ENCODE measurements at places on chromosomes 1 and 21.
A peak's percentile ranks its signal among the peaks of the same experiment; 100 is the strongest.

- DNase-seq, result no peak
Observed at GRCh38 chr1:186304982-186305949, 69.8 kb downstream of the TPR start.

DNA sequence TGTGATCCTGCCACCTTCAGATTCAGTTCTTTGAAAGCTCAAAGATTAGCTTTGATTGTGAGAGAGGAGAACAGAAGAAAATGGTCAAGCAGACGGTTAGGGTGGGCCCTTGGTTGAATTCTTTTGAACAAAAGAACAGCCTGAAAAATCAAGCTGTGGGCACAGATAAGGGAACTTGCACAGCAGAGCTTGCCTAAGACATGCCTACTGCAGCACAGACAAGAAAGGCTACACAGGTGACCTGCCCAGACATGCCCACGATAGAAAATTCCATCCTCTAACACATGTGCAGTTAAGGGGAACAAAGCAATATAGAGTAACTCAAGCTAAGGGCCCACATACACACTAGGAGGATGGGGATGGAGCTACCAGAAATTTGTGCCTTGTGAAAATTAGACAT lies 512.5 kb upstream of the LRRC7 start:
- DNase-seq, result no peak

GRCh38 chr21:44267655-44268142 lies 6.0 kb upstream of the DNMT3L start:
- no peak for DNase-seq

- no peak for DNase-seq
Observed at GRCh38 chr1:193264313-193265065, 78.1 kb upstream of the B3GALT2 start.

- DNase-seq, result no peak
Observed at GRCh38 chr1:164746632-164747031, 187.6 kb downstream of the PBX1 start.

- no peak for DNase-seq
Observed at GRCh38 chr1:220527279-220527907, 543 bp upstream of the MARK1 start.

DNA sequence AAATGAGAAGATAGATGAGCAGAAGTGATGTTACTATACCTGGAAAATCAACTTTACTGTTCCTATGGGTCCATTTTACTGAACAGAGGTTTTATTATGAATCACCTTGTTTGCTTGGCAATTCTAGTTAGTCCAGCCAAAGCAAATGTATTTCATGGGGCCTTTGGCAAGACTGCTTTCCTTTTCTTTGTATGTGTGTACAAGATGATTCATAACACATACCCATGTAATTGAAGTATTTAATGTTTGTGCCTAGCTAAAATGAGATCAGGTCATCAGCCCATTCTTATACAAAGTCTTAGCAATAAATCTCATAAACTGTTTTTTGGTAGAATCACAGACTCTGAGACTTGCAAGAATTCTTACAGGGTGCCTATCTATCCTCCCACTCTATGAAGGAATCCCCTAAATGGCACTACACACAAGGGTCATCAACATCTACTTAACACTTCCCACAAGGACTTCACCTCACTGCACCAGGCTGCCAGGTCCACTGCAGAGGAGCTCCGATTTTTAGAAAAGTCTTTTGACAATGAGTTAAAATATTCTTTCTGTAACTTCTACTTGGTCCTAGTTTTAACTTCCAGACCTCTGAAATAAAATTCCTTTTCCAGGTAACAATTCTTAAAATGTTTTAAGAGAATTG lies 58.5 kb downstream of the LPAR3 start:
- no peak for DNase-seq

- DNase-seq, result no peak
Observed at GRCh38 chr1:230866171-230867070, 1.9 kb downstream of the C1orf198 start.

GRCh38 chr1:66088787-66089186 lies 296.1 kb downstream of the PDE4B start:
- DNase-seq, result no peak

DNA sequence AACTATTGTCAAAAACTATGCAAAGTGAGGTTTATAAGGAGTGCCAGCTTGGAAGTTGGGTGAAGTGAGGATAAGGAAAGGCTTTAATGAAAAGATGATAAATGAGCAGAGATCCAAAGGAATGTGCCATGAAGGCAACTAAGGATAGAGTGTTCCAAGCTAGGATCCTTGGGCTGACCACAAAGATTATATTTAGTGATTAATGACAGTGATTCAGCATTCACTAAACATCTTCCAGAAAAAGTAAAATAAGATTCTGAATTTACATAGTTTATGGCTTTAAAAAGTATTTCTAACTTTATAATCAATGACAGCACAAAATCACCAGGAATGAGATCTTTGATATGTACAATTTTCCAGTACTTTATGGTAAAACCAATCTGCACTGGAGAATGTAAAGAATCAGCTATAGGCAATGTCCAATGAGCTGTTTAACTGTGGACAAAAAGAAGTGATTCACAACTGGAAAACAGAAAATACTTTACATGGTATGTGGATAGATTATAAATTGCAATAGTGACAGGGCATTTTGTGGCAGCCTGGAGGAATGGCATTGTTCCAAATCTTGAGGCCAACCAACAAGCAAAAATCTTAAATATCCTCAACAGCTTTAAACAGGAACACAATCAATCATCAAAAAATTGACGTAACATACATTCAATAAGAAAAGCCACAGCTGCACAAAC lies 91.2 kb upstream of the KCTD3 start:
- peak; percentile 83 for DNase-seq

- DNase-seq, result no peak
Observed at GRCh38 chr1:177928194-177928593, 41.7 kb downstream of the SEC16B start.

DNA sequence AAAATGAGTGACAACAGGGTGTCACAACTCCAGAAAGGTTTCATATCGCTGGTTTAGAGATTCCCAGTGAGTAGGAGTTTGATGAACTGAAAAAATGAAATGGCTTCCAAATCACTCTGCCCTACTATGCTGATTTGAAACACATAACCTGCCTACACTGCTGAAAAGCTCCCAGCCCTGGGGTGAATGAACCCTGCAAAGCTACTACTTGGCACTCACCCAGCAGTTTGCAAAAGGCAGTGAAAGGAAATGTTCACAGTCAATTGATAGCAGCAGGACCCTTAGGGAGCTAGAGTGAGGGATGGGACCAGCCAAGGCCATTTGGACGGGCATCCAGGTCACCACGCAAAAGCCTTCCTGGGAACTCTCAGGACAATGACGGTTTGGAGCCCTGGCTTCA lies 44.4 kb upstream of the SRP9 start:
- no peak for DNase-seq

DNA sequence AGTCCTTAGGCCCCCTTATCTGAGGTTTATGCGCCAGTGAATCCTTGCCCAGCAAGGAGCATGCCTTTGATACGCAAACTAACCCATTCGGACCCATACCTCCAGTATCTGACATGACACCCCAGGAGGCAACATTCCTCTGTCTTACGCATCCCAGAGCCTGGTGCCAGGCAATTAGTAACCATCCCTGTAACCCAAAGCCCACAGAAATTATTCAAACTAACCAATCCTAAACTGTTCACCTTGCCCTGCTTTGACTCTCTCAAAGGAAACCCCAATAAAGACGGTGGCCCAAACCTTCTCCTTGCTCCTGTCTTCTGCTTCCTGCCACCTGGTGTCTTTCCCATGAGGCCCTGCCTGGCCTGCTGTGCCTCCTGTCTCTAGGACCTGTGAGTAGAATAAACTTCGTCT lies 36.4 kb downstream of the ZNF496 start:
- DNase-seq, result no peak

- DNase-seq, result no peak
Observed at GRCh38 chr1:116743535-116743934, 10.7 kb upstream of the CD2 start.

DNA sequence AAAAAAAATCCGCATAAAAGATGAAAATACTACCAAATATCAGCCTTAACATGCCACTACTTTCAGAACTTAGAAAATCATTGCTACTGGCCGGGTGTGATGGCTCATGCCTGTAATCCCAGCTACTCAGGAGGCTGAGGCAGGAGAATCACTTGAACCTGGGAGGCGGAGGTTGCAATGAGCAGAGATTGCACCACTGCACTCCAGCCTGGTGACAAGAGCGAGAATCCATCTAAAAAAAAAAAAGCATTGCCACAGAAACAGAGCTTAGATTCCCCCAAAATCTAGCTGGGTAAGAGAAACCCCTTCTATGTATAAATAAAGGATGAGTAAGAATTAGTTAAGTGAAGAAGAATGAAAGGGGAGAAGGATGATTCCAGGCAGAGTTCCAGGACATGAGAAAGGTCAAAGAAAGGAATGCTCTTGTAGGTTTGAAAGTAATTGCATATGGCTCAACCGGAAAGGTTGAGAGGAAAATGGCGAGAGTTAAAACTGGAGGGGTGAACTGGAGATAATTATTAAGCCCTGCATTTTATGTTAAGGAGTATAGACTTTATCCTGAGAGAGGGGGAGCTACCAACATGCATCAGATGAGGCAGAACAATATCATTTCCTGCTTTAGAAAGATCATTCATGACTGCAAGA lies 19.7 kb upstream of the NRDC start:
- DNase-seq, result peak; percentile 98

DNA sequence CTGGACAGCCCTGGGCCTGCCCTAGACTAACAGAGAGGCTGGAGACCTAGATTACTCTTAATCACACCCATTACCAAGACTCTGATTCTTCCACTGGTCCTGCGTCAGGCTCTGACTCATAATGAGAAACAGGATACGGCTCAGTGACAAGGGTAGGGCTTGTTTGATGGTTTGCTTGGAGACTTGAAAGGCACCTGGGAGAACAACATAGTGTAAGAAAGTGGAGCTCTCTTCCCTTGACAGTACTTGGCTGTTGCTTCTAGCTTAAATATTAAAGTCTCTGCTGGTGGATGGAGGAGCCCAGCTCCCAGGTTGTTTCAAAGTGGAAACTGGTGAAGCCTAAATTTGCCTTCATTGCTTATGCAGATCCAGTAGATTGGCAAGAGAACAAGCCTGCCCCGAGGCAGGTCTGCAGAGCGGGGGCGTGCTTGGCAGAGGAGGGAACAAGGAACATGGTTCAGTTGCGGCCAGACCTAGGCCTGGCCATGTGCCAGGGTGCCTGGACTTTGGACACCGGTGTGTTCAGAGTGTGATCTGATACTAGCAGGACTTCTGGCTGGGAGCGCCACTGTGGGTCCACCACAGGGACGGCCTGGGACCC lies 480.6 kb downstream of the CAMTA1 start:
- peak; percentile 77 for DNase-seq

DNA sequence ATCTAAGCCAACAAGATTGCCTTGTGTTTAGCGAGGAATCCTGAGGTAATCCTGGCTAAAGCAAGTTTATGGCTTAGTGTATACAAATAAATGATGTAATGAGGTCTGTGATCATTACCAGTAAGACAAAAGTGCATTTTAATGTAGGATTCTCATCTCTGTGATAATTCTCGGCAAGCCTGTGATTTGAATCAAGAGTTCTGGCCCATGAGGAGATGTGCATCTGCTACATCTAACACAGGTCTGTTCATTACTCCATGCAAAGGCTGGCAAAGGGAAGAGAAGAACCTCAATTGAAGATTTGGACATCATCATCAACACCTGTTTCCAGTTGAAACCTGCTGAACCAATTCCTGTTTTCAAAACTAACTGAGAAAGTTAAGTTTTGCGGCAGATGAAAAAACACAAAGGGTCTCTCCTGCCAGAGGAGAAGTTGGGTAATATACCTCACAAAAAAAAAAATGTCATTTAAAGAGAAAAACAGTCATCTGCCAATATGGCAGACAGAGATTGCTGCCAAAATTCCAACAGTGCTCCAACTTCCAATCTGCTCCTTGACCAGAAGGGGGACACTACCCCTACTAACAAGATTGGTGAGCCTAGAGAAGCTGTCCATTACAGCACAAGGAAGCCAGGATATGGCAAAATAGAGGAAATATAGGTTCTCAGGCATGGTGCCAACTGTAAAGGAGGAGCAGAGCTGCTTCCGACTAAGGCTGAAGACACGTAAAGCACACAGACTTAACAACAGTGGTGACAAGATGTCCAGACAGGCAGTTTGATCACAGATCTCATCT lies 453.7 kb downstream of the TTLL7 start:
- DNase-seq, result no peak

- DNase-seq, result no peak
Observed at GRCh38 chr21:15390049-15390448, 325.2 kb upstream of the NRIP1 start.

- no peak for DNase-seq
Observed at GRCh38 chr1:37752583-37753471, 12.1 kb downstream of the EPHA10 start.

- DNase-seq, result no peak
Observed at GRCh38 chr1:203555511-203556046, 61.6 kb downstream of the OPTC start.

- no peak for DNase-seq
Observed at GRCh38 chr1:2439369-2439768, 27.0 kb upstream of the PEX10 start.

GRCh38 chr1:201712387-201713085 lies 116.4 kb upstream of the IPO9 start:
- no peak for DNase-seq

DNA sequence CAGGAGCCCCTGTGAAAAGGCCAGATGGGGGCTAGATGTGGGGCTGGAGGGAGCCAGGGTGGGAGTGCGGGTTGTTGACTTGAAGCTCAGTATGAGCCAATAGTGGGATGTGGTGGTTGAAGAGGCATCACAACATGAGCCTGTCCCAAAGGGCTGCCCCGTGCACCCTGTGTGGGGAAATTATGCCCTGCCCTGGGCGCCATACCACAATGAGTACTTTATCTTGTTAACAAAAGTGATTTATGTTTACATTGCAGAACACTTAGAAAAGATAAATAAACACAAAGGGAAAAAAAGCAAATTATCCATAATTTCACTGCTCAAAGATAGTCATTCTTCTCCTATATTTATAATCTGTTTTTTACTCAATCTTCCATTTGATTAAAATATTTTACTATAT lies 1.6 kb upstream of the NFASC start:
- DNase-seq, result no peak

- DNase-seq, result peak; percentile 28
Observed at GRCh38 chr1:165376041-165376810, 19.7 kb upstream of the LMX1A start.

DNA sequence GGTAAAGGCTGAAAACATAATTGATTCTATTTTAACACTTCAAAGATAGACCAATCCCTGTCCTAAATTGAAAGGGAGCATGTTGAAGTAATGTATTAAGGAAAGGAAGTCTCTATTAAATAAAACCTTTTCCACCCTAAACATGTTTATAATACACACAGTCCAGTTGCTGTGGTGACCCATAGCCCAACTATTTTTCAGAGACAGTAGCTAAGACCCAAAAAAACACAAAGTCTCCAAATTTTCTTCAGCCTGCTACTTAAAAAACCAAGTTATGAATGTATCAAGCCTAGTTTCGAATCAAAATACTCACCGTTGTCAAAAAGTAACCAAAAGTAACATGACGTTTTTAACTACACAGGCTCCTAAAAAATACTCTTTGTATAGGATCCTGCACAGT lies 1.6 kb downstream of the ELK4 start:
- DNase-seq, result no peak

- DNase-seq, result peak; percentile 6
Observed at GRCh38 chr1:80542231-80542630, 1258.5 kb upstream of the ADGRL2 start.

GRCh38 chr1:175536369-175536768 lies 207.0 kb downstream of the TNR start:
- DNase-seq, result no peak

Measured in HS-5 (cell line).